8988T (cell line): ENCODE measurements at places on chromosomes 2 and 18.

GRCh38 chr2:203623661-203624060, 82.8 kb upstream of the CD28 start:
- no peak for DNase-seq

DNA sequence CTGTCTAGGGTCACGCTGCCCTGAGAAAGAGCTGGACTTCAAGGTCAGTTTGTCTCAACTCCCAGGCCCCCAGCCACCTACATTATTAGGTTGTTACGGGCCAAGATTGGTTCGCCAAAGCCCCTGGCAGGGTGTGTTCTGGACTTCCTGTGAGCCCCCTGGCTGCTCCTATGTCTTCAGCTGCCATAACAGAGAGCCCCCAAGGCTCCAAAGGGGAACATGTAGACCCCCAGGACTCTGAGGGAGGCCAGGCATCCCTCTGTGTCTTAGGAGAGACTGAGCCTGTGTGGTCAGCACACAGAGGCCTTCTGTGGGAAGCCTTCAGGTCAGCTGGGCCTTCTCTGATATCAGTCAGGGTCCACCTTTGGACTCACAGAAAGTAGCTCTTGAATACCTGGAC, 58.3 kb downstream of the INHBB start:
- DNase-seq = no peak

DNA sequence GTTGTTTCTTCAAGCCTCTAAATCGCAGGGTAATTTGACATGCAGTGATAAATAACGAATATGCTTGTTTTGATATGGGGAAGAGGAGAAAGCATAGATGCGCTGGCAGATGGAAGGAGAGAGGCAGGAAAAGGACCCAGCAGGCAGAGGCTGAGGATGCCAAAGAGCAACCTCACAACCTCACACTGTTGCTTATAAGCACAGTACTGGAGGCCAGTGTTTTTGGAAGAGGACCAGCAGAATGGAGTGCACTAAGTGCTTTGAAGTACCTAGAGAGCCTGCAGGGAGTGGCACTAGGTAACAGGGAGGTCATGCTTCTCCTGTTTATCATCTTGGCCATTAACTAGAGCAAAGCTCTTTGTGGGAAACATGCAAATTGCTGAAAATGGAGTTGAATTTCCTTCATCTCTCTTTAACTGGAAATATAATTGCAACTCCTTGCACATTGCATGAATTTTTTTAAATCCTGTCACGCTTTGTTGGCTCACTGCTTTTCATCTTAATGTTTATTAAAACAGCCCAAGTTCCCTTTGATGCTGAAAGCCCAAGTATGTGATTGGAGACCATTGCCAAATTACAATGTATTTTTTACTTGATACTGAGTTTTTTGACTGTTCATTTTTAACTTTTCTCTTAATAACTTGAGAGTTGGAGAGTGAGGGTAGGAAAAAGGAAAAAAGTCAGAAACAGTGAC, 236.4 kb downstream of the LRRTM1 start:
- no peak for DNase-seq

DNA sequence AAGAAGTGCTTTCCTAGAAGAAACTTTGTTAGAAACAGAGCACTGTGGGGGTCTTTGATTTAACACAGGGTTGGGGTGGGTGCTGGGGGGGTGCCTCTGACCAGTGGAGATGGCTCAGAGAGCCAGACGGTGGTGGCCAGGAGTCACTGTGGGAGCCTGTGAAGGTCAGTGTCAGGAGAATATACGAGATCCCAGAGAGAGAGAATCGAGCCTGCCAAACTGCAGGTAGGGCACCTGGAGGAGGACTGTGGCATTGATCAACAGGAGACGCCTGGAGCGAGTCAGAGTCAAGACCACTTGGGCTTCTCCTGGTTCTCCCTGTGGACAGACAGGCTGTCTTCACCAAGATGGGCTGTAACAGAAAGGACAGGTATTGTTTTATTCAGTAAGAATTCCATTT, 136.5 kb upstream of the TWIST2 start:
- DNase-seq = no peak

- DNase-seq = no peak
Measured at GRCh38 chr2:73894475-73894850, 1.7 kb downstream of the ACTG2 start.

DNA sequence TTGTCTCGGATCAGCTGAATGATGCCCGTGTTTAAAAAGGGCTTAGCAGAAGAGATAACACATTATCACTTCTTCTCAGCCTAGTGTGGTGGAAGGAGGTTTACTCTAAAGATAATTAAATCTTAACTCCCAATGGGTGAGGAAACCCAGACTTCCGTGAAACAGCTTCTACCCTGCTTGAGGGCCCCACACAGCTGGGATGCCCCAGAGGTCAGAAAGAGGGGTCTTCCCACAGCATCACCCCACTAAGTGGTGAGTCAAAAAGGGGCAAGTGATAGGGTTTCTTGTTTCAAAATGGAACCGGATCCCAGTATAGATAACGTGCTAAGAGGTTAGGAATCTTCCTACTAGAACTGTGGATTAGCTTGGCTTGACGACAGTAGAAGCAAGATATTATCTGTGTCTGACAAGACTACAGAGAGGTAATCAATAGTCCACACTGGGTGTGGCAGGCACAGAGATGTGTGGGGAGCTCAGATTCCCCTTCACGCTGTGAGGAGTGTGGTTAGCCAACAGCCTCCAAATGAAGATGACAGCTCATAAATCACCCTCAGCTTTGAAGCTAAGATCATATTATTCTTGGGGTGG, 129.6 kb upstream of the COPS8 start:
- DNase-seq = no peak

DNA sequence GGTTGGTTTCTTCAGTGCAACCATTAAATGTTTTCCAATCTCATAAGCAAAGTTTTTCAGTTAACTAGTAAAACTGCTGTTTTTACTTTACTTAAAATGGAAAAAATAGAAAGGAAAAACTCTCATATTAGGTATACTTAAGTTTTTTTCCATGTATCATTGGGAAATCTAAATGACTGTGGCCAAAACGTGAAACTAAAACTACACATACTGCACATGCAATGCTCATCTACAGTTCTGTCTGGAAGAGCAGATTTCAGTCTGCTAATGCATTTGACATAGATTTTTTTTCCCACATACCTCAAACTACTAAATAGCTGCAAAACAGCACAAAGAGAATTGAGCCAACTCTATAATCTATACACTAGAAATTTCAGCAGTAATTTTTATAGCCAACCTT, 62.6 kb downstream of the COL5A2 start:
- no peak for DNase-seq
